IPS DF 6.9 (cell line): ENCODE measurements at places on chromosomes 13 and 19.
A peak's percentile ranks its signal among the peaks of the same experiment; 100 is the strongest.

DNA sequence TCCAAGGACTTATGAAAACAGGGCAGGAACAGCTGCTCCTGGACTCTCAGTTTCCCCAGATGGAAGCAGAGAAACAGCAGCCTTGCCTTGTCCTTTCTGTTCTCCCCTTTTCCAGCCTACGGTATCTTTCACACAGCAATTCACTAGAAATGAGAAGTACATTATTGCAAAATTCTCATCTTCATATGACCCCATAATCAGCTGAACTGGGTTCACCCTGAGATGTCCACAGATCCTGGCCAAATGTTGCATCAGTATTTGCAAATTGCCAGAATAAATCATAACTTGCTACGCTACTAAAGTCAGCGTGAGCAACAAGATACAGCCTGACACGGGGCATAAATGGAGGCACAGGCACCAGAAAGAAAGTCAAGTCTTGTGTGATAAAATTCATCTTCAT lies 16.1 kb downstream of the VSTM1 start:
- no peaks in the 10 kb centered on the region for H3K36me3 ChIP-seq
- H3K4me1 ChIP-seq, result no peaks in the 10 kb centered on the region

GRCh38 chr13:112962911-112963625 lies 5.9 kb upstream of the MCF2L start:
- no peaks in the 10 kb centered on the region for H3K4me1 ChIP-seq
- no peak overlapping the region for H3K27ac ChIP-seq
- no peaks in the 10 kb centered on the region for H3K27me3 ChIP-seq
- H3K36me3 ChIP-seq, result no peaks in the 10 kb centered on the region
- no peak for DNase-seq

- DNase-seq, result no peak
- H3K36me3 ChIP-seq, result no peaks in the 10 kb centered on the region
- peaks cover 2% of the 10 kb centered on the region; the same call in 1 of the 2 replicates for H3K27me3 ChIP-seq
Measured at GRCh38 chr13:110138700-110139036, 168.3 kb downstream of the COL4A1 start.

DNA sequence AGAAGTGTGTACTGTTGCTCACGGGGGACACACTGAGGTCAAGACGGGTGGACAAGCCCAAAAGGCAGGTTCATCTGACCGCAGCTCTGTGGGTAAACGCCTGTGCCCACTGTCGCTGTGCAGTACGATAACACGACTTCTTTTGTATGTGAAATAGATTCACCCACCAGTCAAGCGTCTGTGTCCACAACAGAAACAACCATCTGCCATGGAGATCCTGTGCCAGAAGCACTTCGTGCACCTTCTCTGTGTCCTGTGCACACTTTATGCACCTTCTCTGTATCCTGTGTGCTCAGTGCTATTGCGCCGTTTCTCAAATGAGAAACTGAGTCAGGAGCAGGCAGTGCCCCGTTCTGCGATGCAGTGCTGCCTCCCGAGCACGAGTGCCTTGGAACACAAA lies 138.9 kb downstream of the ATP11A start:
- H3K4me1 ChIP-seq, result no peaks in the 10 kb centered on the region
- no peak overlapping the region for H3K27ac ChIP-seq
- no peaks in the 10 kb centered on the region for H3K27me3 ChIP-seq
- H3K4me3 ChIP-seq, result no peak overlapping the region
- no peak for DNase-seq

GRCh38 chr19:31831421-31832175 lies 482.4 kb upstream of the TSHZ3 start:
- no peaks in the 10 kb centered on the region for H3K27me3 ChIP-seq
- H3K4me1 ChIP-seq, result no peaks in the 10 kb centered on the region
- DNase-seq, result no peak
- H3K4me3 ChIP-seq, result no peak overlapping the region
- H3K36me3 ChIP-seq, result no peaks in the 10 kb centered on the region
- no peak overlapping the region for H3K27ac ChIP-seq

DNA sequence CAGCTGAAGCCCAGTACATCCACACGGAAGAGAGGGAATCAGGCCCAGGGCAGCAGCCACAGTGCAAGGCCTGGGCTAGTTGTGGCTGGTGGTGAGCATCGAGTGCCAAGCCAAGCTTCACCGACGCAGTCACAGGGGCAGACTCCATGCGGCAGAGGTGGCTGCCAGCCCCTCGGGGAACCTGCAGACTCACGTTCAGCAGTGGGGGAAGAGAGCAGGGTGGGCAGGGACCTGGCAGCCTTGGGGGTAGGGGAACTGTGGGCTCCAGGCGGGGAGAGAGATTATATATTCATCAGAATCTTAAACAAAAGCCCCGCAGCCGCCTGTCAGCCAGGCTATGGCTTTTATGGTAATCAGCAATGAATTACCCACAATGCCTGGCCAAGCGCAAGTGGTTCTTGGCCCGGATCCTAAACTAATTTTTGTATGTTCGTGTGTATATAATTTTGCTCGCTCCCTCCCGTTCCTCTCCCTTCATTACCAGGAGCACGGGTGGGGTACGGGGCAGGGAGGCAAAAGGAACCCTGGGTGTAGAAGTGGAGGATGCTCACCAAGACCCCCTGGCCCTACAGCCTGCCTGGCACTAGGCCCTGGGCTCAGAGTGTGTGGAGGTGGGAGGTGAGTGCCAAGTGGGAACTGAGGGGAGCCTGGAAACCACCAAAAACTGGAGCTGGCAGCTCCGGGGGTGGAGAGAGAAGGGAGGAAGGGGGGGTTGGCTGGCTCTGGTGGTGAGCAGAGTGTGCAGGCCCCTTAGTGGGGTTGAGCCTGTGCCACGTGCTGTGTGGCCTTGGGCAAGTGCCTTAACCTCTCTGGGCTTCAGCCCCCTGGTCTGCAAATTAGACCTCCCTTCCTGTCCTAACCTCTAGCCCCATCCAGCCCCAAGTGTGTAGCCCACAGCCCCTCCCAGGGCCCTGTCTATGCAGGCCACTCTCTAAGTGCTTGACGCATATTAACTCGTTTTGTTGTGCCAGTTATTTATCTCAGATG lies 31.9 kb downstream of the PTPRS start:
- DNase-seq, result no peak
- no peaks in the 10 kb centered on the region for H3K36me3 ChIP-seq
- H3K27me3 ChIP-seq, result no peaks in the 10 kb centered on the region

- no peak overlapping the region for H3K27ac ChIP-seq
- H3K4me3 ChIP-seq, result no peak overlapping the region
- H3K27me3 ChIP-seq, result no peaks in the 10 kb centered on the region
Measured at GRCh38 chr13:45402641-45403040, 15.5 kb downstream of the SLC25A30 start.

GRCh38 chr19:31444931-31445330 lies 95.7 kb upstream of the TSHZ3 start:
- no peak overlapping the region for H3K4me3 ChIP-seq
- H3K27ac ChIP-seq, result no peak overlapping the region
- H3K36me3 ChIP-seq, result no peaks in the 10 kb centered on the region
- no peak for DNase-seq

DNA sequence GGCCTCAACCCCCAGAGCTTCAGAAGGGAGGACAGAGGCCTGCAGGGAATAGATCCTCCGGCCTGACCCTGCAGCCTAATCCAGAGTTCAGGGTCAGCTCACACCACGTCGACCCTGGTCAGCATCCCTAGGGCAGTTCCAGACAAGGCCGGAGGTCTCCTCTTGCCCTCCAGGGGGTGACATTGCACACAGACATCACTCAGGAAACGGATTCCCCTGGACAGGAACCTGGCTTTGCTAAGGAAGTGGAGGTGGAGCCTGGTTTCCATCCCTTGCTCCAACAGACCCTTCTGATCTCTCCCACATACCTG lies 969 bp upstream of the CEACAM5 start:
- no peaks in the 10 kb centered on the region for H3K36me3 ChIP-seq
- H3K27ac ChIP-seq, result no peak overlapping the region
- H3K4me3 ChIP-seq, result no peak overlapping the region

- no peaks in the 10 kb centered on the region for H3K4me1 ChIP-seq
- H3K4me3 ChIP-seq, result peak overlapping the region; percentile 14; the same call in 1 of the 2 replicates
- H3K27ac ChIP-seq, result no peak overlapping the region
- peaks cover 22% of the 10 kb centered on the region for H3K27me3 ChIP-seq
Measured at GRCh38 chr13:36430247-36431203, 1.8 kb upstream of the CCNA1 start.

DNA sequence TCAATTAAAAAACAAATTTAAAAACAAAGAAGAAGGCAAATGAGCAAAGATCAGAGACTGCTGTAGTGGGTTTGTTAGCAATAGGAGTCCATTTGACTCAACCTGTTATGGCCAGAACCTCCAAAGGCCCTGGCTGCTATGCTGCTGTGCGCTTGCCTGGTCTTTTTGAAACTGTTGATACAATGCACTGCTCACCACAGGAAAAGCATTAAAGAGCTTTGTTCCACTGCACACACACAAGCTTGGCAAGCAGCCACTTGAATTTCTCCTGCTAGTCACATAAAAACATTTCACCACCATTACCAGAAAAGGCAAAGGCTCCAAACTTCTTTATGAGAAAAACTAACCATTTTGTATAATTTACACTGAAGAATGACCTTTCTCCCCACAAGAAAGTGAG lies 132.2 kb downstream of the FREM2 start:
- 0 out of 2 replicates have a peak, but pooled peaks cover 2% of the 10 kb centered on the region for H3K4me1 ChIP-seq
- no peaks in the 10 kb centered on the region for H3K36me3 ChIP-seq
- no peak overlapping the region for H3K4me3 ChIP-seq

GRCh38 chr13:23799945-23800344 lies 89.3 kb downstream of the MIPEP start:
- DNase-seq, result no peak
- no peaks in the 10 kb centered on the region for H3K27me3 ChIP-seq
- no peaks in the 10 kb centered on the region for H3K4me1 ChIP-seq
- no peak overlapping the region for H3K27ac ChIP-seq
- H3K36me3 ChIP-seq, result no peaks in the 10 kb centered on the region
- H3K4me3 ChIP-seq, result no peak overlapping the region

- no peak for DNase-seq
- H3K4me1 ChIP-seq, result no peaks in the 10 kb centered on the region
- H3K4me3 ChIP-seq, result no peak overlapping the region
- H3K36me3 ChIP-seq, result no peaks in the 10 kb centered on the region
- no peak overlapping the region for H3K27ac ChIP-seq
- no peaks in the 10 kb centered on the region for H3K27me3 ChIP-seq
Measured at GRCh38 chr13:45240143-45240542, 39.3 kb upstream of the KCTD4 start.

DNA sequence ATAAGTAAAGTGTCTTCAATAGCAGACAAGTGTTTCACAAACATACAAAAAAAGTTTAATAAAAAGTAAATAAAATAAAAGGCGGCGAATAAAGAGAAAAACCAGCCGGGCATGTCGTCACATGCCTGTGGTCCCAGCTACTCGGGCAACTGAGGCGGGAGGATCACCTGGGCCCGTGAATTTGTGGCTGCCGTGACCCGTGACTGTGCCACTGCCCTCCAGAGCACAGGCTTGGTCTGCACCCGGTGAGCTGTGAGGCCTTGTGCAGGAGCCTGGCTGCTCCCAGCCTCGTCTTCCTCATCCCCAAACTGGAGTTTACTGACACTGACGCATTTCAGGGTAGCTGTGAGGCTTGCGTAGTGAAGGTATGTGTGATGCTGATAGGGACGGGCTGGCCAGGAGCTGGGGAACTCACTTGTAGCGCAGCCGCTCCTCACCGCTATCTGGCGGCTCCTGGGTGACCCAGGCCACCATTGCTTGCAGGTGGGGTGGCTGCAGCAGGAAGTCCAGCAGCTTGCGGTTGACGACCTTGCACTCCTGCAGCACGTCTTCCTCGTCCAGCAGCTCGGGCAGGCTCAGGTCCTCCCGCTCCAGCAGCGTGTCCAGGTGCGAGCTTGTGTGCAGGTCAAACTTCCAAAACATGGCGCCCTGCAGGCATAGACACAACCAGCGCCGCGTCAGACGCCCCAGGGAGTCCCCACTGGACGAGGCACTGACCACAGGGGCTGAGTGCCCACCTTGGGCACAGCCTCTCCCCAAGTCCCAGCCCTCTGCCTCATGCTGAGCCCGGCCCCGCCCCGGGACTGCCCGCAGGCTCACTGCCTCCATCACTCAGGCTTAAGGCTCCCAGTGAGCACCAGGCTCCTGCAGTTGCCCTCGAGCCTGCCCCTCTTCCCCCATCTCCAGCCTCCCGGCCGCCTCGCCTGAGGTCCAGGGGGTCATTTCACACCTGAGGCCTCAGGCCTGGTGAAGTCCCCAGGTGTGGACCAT lies 12.1 kb downstream of the PPP6R1 start:
- no peaks in the 10 kb centered on the region for H3K4me1 ChIP-seq
- no peak overlapping the region for H3K27ac ChIP-seq
- no peak overlapping the region for H3K4me3 ChIP-seq
- H3K36me3 ChIP-seq, result peaks cover 22% of the 10 kb centered on the region
- H3K27me3 ChIP-seq, result no peaks in the 10 kb centered on the region

DNA sequence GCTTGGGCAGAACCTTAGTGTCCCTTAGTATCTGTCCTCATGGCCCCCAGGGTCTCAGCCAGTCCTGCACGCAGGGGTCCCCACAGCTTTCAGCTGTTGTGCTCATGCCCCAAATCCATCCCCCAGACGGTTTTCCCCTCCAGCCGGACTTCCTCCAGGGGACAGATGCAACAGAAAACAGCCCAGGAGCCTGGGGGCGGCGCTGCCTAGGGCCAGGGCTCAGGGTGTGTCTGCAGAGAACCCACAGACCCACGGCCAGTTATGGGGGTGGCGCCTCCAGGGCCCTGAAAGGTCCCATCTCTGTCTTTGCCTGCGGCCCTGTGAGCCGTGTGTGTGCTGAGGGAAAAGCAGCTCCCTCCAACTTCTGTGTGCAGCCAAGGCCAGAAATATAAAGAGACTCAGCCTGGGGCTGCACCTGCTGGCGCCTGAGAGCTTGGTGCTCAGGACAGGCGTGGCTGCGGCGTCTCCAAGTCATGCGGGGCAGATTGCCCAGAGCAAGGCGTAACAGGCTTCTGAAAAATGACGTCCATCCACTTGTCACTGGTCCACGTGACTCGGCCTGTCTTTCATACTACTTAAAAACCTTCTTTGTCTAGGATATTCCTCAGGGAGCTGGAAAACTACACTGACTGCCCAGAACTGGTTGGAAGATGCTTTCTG lies 22.1 kb upstream of the F7 start:
- H3K4me3 ChIP-seq, result no peak overlapping the region
- no peak for DNase-seq
- H3K4me1 ChIP-seq, result no peaks in the 10 kb centered on the region
- no peak overlapping the region for H3K27ac ChIP-seq

GRCh38 chr13:44271915-44272341 lies 101.7 kb upstream of the SERP2 start:
- no peak overlapping the region for H3K27ac ChIP-seq
- no peak overlapping the region for H3K4me3 ChIP-seq
- H3K4me1 ChIP-seq, result no peaks in the 10 kb centered on the region
- DNase-seq, result no peak
- H3K27me3 ChIP-seq, result no peaks in the 10 kb centered on the region

GRCh38 chr19:3365836-3366752 lies at the start of gene NFIC:
NFIC (plus strand) TSS chr19:3366583; CDS start chr19:3366637, 54 bp downstream.
- peak within 1 kb of the TSS; percentile 39; the same call in 1 of the 2 replicates for H3K4me3 ChIP-seq
- H3K27me3 ChIP-seq, result peaks cover 88% of the 10 kb centered on the region
- peaks cover 6% of the 10 kb centered on the region for H3K4me1 ChIP-seq
- no peak within 1 kb of the TSS for H3K27ac ChIP-seq
- no peak for DNase-seq

GRCh38 chr19:29596885-29597525 lies 9.1 kb upstream of the POP4 start:
- no peak overlapping the region for H3K4me3 ChIP-seq
- peaks cover 3% of the 10 kb centered on the region for H3K4me1 ChIP-seq
- no peaks in the 10 kb centered on the region for H3K36me3 ChIP-seq
- no peak overlapping the region for H3K27ac ChIP-seq

- H3K27me3 ChIP-seq, result no peaks in the 10 kb centered on the region
- H3K4me3 ChIP-seq, result no peak overlapping the region
- no peaks in the 10 kb centered on the region for H3K4me1 ChIP-seq
- no peak for DNase-seq
Measured at GRCh38 chr19:54572696-54573311, 786 bp upstream of the LILRA2 start.

- H3K4me3 ChIP-seq, result peak within 1 kb of the TSS; percentile 61; the same call in 1 of the 2 replicates
- no peaks in the 10 kb centered on the region; the same call in 1 of the 2 replicates for H3K27me3 ChIP-seq
Measured at GRCh38 chr19:858868-859843, at the start of gene CFD. CFD (plus strand) TSS chr19:859664; CDS start chr19:859690, 26 bp downstream.
